B cell (primary cell): ENCODE measurements at places on chromosomes 12 and 14.

DNA sequence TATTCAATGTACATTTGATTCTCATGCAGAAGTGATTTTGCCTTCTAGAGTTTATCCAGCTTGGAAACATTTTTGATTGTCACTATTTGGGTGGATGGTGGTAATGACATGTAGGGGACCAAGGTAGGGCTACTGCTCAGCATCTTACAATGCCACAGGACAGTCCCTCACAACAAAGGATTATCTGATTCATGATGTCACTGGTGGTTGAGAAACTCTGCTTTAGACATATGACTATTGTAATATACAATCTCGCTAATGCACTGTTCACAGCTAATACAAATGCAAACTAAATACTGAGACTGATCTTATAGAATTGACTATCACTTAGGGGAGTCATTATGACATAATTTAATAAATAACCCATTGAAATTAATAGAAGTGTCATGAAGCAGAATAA, 60.4 kb upstream of the BTG1 start:
- DNase-seq = no peak

DNA sequence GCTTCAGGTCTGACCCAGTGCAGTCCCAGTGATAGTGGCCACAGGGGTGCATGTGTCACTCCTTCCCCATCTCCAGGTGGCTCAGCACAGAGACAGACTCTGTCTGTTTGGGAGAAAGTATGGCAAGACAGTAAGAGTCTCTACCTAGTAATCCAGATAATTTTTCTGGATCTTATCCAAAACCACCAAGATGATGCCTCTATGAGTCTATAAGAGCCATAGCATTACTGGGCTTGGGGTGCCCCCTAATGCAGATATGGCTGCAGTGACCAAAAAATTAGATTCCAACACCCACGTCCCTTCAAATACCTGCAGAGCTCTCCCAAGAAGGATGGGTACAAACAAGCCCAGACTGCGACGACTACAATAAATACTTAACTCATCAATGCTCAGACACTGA, 123.8 kb downstream of the GRIP1 start:
- DNase-seq = no peak

GRCh38 chr12:52355176-52355575, 12.1 kb downstream of the KRT85 start:
- no peak for DNase-seq

GRCh38 chr12:124686370-124687173, 119.2 kb upstream of the NCOR2 start:
- DNase-seq = no peak

DNA sequence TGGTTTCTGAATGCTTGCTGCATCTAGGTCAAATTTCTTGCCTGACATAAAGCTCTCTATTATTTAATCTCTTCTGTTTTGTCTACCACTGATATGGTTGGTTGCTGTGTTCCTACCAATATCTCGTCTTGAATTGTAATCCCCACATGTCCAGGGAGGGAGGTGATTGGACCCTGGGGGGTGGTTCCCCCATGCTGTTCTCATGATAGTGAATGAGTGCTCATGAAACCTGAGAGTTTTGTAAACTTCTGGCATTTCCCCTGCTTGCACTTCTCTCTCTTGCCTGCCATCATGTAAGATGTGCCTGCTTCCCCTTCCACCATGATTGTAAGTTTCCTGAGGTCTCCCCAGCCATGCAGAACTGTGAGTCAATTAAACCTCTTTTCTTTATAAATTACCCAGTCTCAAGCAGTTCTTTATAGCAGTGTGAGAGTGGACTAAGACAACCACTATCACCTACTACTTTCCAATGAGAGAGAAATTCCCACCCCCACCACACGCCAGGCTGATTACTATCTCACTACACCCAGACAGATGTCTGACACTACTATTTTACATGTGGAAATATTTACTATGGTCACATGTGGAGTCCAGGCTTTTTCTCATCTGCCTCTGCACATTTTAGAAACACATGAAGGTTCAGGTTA, 69.2 kb upstream of the ATP2B1 start:
- DNase-seq = no peak

DNA sequence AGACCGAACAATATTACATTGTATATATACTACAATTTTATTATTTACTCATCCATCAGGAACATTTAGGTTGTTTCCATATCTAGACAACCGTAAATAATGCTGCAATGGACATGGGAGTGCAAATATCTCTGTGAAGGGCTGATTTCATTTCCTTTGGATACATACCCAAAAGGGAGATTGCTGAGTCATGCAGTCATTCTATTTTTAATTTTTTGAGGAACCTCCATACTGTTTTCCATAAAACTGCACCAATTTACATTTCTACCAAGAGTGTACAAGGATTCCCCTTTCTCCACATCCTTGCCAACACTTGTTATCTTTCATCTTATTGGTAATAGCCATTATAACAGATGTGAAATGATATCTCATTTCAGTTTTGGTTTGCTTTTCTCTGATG, 84.7 kb downstream of the SLC41A2 start:
- no peak for DNase-seq

- DNase-seq = no peak
Measured at GRCh38 chr14:64676410-64677008, 27.7 kb upstream of the PLEKHG3 start.

DNA sequence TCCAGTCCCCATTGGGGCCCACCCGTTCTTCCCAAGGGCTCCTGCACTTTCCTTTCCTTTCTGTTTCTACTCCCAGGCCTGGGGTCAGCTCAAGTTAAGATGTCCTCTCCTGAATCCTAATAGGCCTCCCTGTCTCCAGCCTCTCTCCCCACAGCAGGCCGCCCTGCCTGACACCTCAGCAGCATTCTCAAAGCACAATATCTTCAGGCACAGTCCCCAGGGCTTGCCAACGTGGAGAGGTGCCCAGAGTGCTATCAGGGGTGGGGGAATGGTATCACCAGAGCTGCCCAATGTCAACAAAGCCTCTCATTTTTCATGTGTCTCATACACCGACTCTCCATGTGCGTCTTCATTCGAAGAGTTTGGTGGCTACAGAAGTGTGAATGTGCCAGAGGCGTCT, 123.0 kb downstream of the FOXN3 start:
- DNase-seq = no peak

- DNase-seq = no peak
Measured at GRCh38 chr12:25675808-25676207, 122.7 kb upstream of the LMNTD1 start.
